Occipital lobe (tissue), 3 donors: ENCODE measurements at places on chromosomes 1 and 21. TPM values are rescaled to one million over a fixed set of nuclear protein-coding genes. Genes with fewer than 3 reads are reported as not detected.

Gene VWA5B1
- total RNA-seq: 0.16 TPM

Gene PLA2G2E
- total RNA-seq: not detected

Gene GPR157
- 0.47 TPM for total RNA-seq

Gene NR5A2
- total RNA-seq: 0.31 TPM

Gene IL10
- not detected for total RNA-seq

Gene NASP
- total RNA-seq: 87.5 TPM

Gene FCGR2B
- total RNA-seq: 0.47 TPM

Gene DOP1B
- 30.9 TPM for total RNA-seq

Gene ASB17
- not detected for total RNA-seq

DNA sequence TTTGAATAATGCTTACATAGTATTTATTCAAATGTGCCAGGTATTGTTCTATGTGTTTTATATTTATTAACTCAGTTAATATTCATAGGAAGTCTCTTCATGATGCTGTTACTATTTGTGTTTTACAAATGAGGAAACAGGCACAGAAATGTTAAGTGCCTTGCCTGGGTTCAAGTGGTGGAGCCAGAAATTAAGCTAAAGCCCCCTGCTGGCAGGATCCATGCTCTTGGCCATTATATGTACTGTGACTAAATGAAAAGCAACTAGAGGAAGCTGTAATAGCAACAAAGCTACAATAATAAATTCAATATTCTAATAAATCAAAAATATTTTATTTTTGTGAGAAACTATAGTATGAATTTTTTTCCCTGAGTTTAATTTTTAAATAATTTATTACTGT, 30.0 kb downstream of the IARS2 start:
- no peak for DNase-seq

DNA sequence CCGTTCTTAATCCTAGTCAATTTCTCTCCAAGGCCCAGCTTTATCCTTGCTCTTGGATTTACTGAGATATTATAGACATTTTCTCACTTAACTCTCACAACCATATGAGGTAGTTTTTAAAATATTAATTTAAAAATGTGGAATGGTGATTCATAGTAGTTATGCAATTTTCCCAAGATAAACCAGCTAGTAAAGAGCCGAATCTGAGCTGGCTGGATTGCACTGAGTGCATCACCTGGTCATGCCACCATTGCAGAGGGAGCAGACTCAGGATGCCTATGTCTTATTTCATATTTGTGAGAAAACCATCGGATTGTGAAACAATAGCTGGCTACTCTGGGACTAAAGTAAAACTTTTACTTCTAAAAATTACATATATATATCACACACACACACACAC, 494.0 kb downstream of the KCNT2 start:
- no peak for DNase-seq

DNA sequence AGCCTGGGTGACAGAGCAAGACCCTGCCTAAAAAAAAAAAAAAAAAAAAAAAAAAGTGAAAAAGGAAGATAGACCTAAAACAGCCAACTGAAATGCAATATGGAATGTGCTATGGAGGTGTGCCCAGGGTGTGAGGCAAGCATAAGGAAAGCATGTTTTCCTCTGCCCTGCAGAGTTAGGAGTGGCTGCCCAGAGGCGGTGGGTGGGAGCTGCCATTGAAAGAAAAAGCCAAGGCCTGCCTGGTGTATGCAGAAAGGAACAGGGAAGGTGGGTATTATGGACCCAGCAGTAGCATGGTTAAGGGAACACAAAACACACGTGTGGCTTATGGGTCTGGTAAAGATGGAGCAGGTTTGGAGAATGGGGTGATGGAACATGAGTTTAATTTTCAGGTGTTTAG, 8.9 kb downstream of the CD244 start:
- no peak for DNase-seq

DNA sequence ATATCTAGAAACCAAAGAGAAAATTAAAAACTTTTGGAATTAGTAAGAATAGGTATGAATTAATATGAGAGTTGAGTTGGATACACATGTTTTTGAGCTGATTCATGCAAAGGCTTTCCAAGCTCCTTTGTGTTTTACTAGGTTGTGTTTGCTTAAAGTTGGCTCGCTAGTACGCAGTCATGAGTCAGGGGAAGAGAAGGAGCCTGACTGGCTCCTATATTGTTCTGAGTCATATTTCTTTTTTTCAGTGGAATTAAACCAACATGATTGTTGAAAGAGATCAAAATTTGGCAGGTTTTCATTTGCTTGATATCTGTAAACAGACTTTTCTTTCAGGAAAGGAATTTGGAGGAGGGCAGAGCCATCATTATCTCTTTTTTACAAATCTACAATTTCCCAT, 66.7 kb downstream of the MAGI3 start:
- peak; percentile 23 for DNase-seq

DNA sequence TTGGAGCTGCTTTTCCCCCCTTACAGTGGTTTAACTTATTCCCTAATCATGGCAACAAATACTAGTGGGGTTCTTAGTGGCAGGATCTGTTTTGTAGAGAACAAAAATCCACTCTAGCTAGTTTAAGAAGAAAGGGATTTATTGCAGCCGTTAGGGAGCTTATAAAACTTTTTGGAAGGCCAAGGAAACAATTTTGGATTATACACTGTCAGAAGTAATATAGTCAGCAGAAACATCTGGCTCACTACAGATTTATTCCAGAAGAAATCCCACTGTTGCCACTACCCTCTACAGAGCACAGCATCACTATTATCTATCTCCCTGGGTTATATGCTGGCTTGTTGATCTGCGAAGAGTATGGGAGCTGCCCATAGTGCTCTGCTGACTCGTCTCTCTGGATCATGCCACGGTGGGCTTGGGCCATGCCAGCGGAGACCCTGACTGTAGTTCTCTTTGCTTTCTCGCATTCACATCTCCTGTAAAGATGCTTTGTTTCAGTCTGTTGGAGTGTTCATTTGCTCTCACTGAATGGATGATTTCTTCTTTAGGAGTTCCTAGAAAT, 107.5 kb downstream of the ODF2L start:
- DNase-seq: no peak

- no peak for DNase-seq
These were observed 608.5 kb downstream of the SMYD3 start for GRCh38 chr1:245898581-245898980.

- no peak for DNase-seq
These were observed 47.1 kb downstream of the ATP2B4 start for GRCh38 chr1:203673550-203674411.

- DNase-seq: peak; percentile 23
These were observed 3.5 kb upstream of the PIGV start for GRCh38 chr1:26784023-26784871.

DNA sequence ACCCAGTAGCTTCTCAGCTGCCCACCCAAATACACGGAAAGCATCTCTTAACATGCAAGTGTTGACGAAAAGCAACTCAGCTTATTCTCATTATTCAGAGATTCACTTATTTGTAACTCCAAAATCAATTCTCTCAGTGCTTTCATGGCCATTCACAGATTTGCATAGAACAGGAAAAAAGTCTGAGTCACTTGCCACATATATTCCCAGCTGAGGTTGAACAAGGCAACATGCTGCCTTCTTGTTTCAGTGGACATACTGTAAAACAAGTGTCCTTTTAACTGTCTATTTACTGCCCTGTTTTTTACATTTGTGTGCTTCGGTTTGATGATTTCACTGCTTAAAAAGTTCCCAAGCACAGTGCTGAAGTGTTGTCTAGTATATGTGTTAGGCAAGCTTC, 273.0 kb downstream of the LTN1 start:
- DNase-seq: no peak

- no peak for DNase-seq
These were observed 73.3 kb upstream of the C1orf87 start for GRCh38 chr1:60146884-60147283.

GRCh38 chr1:108045460-108045859, 80.5 kb upstream of the VAV3 start:
- no peak for DNase-seq

- DNase-seq: no peak
These were observed 237.0 kb downstream of the PTPRU start for GRCh38 chr1:29473161-29473855.

- DNase-seq: no peak
These were observed 1.0 kb downstream of the CCDC181 start for GRCh38 chr1:169426174-169426705.

GRCh38 chr1:36602184-36602583, 119.5 kb upstream of the CSF3R start:
- no peak for DNase-seq

DNA sequence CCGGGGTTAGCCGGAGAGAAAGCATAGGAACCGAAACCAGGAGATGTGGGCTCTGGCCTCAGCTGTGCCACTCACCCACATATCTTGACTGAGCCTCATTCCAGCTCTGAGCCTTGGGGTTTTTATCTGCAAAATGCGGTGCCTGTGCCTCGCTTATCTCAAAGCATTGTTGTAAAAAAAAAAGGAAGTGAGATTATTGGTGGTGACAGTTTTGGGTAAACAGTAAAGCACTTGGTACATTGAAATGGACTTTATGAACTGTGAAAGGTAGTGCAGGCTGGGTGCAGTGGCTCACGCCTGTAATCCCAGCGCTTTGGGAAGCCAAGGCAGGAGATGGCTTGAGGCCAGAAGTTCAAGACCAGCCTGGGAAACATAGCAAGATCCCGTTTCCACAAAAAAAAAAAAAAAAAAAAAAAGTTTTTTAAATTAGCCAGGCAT, 3.8 kb downstream of the PTAFR start:
- no peak for DNase-seq

DNA sequence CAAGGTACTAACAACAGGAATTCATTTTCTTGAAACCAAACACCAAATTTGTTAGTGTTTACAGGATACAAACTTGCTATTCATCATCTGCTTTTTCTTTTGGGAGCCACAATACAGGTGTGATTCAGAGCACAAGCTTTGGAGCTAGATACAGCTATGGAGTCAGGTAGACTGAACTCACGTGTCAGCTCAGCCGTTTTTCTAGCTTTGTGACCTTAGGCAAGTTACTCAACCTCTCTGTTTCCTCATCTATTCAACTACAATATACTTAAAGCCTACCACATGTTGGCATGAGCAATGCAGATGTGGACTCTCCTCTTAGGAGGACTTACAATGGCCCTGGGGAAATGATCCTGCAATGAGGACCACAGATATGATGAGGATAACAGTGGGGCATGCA, 6.3 kb downstream of the HTR1D start:
- DNase-seq: no peak

DNA sequence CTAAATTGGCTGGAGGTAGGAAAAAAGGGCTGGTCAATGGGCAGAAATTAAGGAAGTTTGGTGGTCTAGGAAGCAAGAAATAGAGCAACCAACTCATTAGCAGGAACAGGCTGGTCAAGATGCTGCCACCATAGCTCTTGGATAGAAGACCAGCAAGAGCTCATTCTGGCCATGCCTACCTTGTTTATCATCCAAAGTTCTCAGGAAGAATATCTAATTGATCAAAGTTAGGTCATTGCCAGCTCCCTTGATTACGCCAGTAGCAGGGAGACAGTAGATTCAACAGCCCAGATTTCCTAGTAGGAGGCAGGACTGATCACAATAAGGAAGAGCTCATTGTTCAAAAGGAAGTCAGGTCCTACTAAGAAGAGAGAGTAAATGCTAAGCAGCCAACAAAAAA, 370.2 kb downstream of the GPATCH2 start:
- no peak for DNase-seq

- DNase-seq: no peak
These were observed 31.2 kb downstream of the IRF2BP2 start for GRCh38 chr1:234578735-234579134.

- DNase-seq: no peak
These were observed 17.8 kb downstream of the CASZ1 start for GRCh38 chr1:10778640-10779039.

DNA sequence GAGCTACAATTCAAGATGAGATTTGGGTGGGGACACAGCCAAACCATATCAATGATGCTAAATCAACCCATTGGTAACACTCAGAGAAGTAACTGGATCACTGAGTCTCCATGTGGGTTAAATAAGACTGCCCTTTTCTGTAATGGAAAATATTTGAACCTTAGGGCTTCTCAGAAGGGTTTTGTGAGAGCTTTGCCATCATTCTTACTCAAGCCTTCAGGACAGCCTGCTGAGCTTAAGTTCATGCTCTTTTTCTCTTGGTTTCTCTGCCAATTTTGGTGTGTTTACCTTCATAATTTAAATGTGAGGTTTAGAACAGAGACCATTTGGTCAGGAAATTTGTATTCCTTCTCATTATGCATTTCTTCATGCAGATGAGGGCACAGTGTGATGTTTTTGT, 74.7 kb downstream of the DISC1 start:
- no peak for DNase-seq
